ENCODE measurements at places on chromosomes 13 and 19.

DNA sequence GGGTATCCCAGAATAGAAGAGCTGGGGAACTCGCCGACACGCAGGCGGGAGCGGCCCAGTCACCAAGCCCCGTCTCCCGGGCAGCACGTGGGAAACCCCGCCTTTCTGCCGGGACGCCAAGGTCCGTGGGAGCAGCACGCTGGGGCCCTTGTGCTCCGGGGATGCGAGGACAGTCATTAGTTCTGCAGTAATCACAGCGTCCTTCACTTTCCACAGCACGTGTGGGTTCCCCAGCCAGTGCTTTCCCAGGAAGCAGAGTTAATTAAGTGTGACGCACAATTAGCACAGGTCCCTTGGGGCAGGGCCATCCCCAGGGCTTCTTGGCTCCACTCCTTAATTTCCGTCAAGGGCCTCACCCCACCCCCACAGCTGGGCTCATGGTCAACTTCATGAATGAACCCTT lies 64.3 kb upstream of the C13orf46 start:
- DNase-seq, result no peak

GRCh38 chr19:10984166-10984735 lies 23.4 kb downstream of the SMARCA4 start:
- DNase-seq, result no peak

DNA sequence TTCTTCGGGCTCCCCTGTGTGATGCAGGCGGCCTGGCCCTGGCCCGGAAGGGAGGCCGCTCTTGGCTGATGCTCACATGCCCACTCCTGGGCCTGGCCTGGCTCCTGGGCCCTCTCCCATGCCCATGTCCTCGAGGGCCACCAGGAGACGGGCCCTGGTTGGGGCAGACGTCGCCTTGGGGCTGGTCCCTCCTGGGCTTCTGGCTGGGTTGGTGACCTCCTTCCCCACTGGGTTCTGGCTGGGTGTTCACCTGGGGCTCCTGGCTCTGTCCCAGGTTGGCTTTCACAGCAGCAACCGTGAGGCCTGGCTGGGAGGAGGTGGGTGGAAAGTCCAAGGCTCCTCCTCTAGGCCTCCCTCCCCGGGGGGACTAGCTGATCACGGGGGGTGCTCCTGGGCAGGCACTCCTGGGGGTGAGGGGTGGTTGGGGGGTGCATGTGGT lies 15.5 kb upstream of the SLC7A10 start:
- DNase-seq, result no peak

DNA sequence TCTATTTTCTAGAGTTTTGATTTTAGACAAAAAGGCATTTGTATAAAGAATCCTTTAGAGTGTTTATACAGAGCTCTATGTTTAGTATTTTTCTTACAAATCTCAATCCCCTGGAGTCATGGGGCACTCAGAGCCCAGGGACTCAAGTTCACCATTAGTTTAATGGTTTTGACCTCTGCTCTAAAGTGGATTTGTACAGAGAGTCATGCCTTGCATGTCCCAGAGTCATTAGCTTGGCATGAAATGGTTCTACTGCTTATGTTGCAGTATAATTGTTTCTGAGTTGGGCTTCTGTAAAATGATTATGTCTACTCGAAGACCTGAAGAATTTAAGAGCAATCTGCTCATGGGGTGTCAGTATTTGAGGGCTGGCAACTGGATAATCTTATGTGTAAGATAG lies 406.2 kb downstream of the DLEU7 start:
- peak; percentile 46 for DNase-seq

DNA sequence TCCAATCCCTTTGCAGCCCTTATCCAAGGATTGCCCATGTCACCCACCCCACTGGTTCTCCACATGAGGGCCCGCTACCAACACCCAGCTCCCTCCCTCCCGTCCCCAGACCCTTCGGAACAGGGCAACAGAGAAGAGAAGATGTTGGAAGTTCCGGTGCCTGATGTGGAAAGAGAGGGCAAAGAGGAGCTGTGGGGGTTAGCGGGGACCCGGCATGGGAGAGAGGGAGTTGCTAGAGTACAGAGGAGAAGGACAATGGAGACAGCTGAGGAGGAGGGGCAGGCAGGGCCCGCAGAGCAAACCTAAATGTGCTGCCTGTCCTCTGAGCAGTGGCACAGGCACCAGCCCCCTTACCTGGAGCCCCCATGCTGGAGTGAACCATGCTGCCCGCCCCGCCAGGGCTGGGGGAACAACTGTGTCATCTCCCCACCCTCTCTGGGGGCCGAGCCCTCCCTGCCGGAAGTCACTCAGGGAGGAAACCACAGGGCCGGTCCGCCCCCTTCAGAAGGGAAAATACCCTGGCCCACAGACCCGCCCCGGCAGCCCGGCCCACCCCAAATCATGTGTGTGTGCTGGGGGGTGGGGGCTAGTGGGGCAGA lies at the start of gene POU2F2:
TSS of gene POU2F2 (minus strand) at position 417 of the 599 bp plus-strand sequence. CDS start at position 382, 35 bp downstream.
- DNase-seq, result peak; percentile 85

- DNase-seq, result no peak
These were observed 86.3 kb downstream of the LRCH1 start for GRCh38 chr13:46639033-46639981.

GRCh38 chr19:39082167-39082566 lies 2.0 kb upstream of the ACP7 start:
- DNase-seq, result no peak

- DNase-seq, result no peak
These were observed 86.8 kb downstream of the UBL3 start for GRCh38 chr13:29763436-29764180.

DNA sequence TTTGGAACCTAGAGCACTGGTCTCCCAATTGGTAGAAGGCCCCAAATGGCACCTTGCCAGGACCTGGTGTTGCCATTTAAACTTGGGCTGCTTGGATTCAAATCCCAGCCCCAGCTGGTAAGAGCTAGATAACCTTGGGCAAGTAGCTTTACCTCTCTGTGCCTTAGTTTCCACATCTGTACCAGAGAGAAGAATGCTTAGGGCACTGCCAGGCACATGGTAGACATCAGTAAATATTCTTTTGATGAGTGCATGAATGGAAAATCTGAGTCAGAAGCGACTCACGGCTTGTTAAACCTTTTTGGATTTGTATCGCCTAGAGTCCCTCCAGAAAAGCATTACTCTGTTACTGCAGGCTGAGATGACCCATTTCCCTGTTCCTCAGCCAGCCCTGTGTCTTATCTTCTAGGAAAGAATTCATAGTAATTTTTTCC lies 90.9 kb downstream of the SIPA1L3 start:
- DNase-seq, result no peak

DNA sequence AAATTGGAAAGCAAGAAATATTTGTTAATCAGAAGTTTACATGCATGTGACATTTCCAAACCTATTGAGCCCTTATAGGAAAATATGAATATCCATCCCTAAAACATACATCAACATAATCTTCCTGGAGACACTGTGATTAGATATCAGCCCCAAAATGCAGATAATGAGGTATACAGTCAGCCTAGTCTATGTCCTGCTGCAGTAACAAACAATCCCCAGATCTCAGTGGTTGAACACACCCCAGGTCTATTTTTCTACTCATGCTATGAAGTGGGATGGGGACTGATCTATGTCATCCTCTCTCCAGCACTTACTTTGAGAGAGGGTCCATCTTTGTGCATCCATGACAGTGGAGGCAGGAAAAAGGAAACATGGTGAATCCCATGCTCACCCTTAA lies 31.2 kb downstream of the CACNA1A start:
- no peak for DNase-seq

GRCh38 chr13:110685305-110686020 lies 20.5 kb downstream of the CARS2 start:
- no peak for DNase-seq

GRCh38 chr13:52615812-52616211 lies 26.4 kb upstream of the HNRNPA1L2 start:
- no peak for DNase-seq

GRCh38 chr13:52847682-52848432 lies 583 bp downstream of the PCDH8 start:
- peak; percentile 52 for DNase-seq

Data from kidney (tissue), 22 donors.